ENCODE measurements at places on chromosomes 2 and 18.

GRCh38 chr18:31920277-31920676, 22.7 kb downstream of the TRAPPC8 start:
- no peak for DNase-seq
- no peak overlapping the region for H3K27ac ChIP-seq
- H3K4me3 ChIP-seq = no peak overlapping the region

DNA sequence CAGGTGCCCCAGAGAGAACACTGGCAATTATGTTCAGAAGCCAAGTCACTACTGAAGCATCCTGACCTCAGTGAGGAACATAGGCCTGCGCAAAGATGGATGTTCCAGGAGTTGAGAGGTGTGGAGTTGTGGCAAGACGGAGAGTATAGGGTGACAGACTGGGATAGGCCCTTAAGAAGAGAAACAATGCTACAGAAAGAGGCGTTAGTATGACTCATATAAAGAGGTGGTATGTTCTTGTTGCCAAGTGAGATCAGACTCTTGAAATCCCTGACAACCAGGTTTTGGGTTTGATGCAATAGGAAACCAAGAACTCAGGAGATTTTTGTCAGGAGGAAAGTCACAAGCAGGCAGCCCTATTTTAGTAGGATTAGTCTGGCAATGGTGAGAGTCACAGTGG, 185.6 kb downstream of the RIT2 start:
- no peaks in the 10 kb centered on the region for H3K27me3 ChIP-seq
- H3K4me1 ChIP-seq = no peaks in the 10 kb centered on the region
- no peak for DNase-seq

DNA sequence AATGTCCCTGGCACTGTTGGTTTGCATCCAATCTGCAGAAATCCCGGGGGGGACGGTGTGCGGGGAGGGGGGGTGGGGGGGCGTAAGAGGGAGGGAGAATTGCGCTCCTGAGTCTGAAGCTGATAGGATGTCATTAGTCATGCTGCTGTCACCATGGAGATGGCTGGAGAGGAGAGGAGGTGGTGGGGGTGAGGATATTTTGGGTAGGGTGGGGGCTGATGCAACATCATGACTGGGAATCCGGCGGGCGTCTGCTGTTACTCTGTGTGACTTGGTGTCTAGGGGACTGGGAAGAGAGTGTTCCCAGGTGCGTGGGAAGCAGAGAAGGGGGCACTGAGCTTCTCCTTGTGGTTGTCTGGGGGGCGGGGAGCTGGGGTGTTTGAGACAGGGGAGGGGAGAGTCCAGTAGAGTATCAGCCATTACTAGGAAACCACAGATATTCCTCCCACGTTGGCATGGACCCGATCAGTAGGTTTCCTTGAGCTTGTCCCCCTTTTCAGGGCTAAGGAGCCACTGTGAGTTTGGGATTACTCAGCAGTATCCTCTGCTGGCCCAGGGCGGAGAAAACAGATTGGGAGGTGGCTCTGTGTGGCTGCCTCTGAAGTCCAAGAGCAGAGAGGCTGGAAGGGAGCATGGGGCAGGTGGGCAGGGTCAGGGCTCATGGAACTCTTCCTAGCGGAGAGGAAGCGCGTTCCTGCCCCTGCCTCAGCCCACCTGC, 18.9 kb downstream of the TET3 start:
- H3K4me1 ChIP-seq = peaks cover 11% of the 10 kb centered on the region
- DNase-seq = no peak
- no peaks in the 10 kb centered on the region for H3K27me3 ChIP-seq
- H3K36me3 ChIP-seq = peaks cover 3% of the 10 kb centered on the region

- no peak for DNase-seq
- peaks cover 4% of the 10 kb centered on the region for H3K27me3 ChIP-seq
- no peaks in the 10 kb centered on the region for H3K4me1 ChIP-seq
- no peak overlapping the region for H3K27ac ChIP-seq
Measured at GRCh38 chr2:66445925-66446871, 11.3 kb downstream of the MEIS1 start.

DNA sequence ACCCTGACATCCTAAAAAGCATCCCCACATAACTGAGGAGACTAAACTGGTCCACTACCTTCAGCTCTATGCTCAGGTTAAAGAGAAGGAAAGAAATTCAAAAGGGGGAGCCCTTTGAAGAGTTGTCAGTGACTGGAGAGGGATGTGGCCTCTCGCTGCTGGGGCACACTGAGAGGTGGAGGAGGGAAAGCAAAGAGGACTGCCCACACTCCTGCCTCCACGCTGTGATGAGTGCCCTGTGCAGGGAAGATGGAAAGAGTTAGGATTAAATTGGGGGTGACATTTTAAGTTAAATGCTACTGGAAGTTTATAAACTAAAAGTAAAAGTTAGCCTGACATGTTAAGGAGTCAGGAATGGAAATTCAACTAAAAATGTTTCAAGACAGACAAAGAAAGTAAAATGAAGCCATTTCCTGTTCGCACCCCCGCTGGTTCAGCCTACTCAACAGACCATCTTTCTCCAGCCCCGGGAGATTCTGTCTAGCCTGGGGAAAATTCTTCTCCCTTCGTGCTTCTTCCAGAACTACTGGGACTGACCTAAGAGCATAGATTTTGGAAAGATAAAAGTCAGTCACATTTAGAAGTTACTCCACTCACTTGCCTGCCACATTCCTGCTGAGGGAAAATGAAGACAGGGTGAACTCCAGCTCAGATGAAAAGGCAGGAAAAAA, 17.8 kb upstream of the INO80C start:
- no peak overlapping the region for H3K27ac ChIP-seq
- H3K4me3 ChIP-seq = no peak overlapping the region
- H3K36me3 ChIP-seq = no peaks in the 10 kb centered on the region

- no peak overlapping the region for H3K4me3 ChIP-seq
- no peak overlapping the region for H3K27ac ChIP-seq
- peaks cover 4% of the 10 kb centered on the region for H3K27me3 ChIP-seq
- no peak for DNase-seq
- no peaks in the 10 kb centered on the region for H3K4me1 ChIP-seq
- peaks cover 9% of the 10 kb centered on the region for H3K36me3 ChIP-seq
Measured at GRCh38 chr2:71153585-71154224, 23.3 kb downstream of the MPHOSPH10 start.

- H3K36me3 ChIP-seq = no peaks in the 10 kb centered on the region
- no peak for DNase-seq
- no peak overlapping the region for H3K4me3 ChIP-seq
- H3K27me3 ChIP-seq = no peaks in the 10 kb centered on the region
- H3K4me1 ChIP-seq = no peaks in the 10 kb centered on the region
- H3K27ac ChIP-seq = no peak overlapping the region
Measured at GRCh38 chr18:53305461-53305860, 919.0 kb downstream of the MBD2 start.

DNA sequence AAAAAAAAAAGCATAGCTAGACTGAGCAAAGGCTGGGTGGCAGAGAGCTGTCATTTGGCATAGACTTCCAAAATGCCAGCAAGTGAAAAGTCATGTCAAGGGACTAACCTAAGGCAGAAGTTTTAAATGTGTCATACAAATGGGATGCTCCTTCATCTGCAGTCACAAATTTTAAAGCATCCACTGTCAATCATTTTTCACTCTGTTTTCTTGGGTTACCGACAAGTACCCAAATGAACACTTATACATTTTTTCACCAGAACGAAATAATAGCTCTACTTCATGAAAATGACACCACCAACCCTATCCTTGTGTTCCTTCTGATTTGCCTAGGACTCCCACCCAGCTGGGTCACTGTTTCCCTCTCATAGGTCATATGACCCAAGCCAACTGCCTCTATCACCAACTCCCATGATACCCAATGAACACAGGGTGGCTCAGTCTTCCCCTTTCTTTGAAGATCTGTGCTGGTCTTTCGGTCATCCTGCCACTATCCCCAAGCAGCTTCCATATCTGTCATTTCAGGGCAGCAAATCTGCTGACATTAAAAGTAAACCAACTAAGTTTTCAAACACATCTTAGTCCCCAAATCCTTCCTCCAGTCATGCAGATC, 21.5 kb downstream of the KLF7 start:
- DNase-seq = no peak
- peak overlapping the region; percentile 81 for H3K27ac ChIP-seq
- H3K27me3 ChIP-seq = no peaks in the 10 kb centered on the region
- H3K36me3 ChIP-seq = no peaks in the 10 kb centered on the region

GRCh38 chr2:123839326-123839725, 185.8 kb upstream of the CNTNAP5 start:
- H3K4me3 ChIP-seq = no peak overlapping the region
- H3K27me3 ChIP-seq = no peaks in the 10 kb centered on the region
- no peaks in the 10 kb centered on the region for H3K36me3 ChIP-seq
- no peak overlapping the region for H3K27ac ChIP-seq
- DNase-seq = no peak

DNA sequence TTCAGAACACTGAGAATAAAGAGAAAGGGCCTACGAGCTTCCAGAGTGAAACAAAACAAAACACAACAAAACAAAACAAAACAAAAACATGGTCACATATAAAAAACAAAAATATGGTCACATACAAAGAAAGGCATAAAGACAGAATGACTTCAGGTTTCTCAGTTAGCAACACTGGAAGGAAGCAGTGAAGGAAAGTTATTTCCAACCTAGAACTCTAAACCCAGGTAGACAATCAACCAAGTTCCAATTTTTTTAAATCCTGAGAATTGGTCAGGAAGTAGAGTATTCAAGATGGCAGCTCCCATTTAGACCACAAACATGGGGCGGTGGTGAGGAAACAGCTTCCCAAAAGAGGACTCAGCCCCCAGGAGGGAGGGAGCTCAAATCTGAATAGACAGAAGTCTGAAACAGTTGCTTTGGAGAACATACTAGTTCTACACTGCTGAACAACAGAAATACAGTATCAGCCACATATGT, 9.1 kb downstream of the DRC1 start:
- peaks cover 4% of the 10 kb centered on the region for H3K27me3 ChIP-seq
- no peak for DNase-seq
- no peaks in the 10 kb centered on the region for H3K36me3 ChIP-seq
- no peak overlapping the region for H3K27ac ChIP-seq
- H3K4me3 ChIP-seq = no peak overlapping the region
- H3K4me1 ChIP-seq = no peaks in the 10 kb centered on the region

- peak overlapping the region; percentile 83 for H3K4me3 ChIP-seq
- peaks cover 8% of the 10 kb centered on the region for H3K4me1 ChIP-seq
- peak overlapping the region; percentile 89 for H3K27ac ChIP-seq
- no peak for DNase-seq
- no peaks in the 10 kb centered on the region for H3K36me3 ChIP-seq
Measured at GRCh38 chr2:36965751-36966369, 476 bp downstream of the STRN start.

DNA sequence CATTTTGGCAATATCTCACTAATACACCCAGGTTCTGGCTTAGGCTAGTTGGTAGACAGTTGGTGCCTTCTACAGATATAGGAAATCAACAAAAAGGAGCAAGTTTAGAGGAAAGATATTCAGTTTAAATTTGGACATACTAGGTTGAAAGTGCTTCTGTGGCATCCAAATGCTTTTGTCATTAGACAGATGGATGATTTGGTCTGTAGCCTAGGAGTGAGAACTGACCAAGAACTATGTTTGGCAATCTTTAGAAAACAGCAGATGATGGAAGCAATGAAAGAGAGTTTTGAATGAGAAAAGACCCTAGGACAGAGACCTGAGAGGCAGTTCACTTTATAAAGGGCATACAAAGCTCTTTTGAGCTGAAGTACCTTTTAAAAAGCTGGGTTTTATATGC, 201.3 kb upstream of the FSHR start:
- no peaks in the 10 kb centered on the region for H3K27me3 ChIP-seq
- no peak overlapping the region for H3K27ac ChIP-seq
- no peak overlapping the region for H3K4me3 ChIP-seq
- no peaks in the 10 kb centered on the region for H3K36me3 ChIP-seq
- no peaks in the 10 kb centered on the region for H3K4me1 ChIP-seq

GRCh38 chr2:177688844-177689243, 296.3 kb downstream of the AGPS start:
- H3K4me3 ChIP-seq = no peak overlapping the region
- H3K36me3 ChIP-seq = no peaks in the 10 kb centered on the region
- no peak overlapping the region for H3K27ac ChIP-seq
- H3K4me1 ChIP-seq = no peaks in the 10 kb centered on the region

DNA sequence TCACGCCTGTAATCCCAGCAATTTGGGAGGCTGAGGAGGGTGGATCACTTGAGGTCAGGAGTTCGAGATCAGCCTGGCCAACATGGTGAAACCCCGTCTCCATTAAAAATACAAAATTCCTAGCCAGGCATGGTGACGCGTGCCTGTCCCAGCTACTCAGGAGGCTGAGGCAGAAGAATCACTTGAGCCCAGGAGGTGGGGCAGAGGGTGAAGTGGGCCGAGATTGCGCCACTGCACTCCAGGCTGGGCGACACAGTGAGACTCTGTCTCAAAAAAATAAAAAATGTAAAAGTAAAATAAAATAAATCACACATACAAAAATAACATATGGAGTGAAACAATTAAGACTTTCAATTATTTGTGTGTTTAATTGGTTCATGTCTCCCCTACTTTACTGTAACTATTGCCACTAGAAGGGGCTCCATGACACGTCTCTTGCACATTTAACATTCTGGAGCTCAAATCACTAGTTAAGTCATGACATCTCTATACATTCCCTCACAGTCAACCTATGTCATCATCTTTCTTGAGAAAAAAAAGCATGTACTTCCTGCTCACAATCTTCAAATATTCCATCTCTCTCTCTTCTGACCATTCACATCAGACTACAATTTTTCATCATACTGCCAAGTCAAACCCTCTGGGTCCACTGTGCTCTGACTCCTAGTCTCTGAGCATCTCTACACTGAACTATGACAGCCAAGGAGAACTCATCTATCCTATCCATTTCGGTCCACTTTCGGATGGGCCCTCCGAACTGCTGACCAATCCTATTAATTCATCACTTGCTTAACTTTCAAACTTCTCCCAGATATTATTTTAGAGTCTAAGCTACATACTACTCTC, 6.7 kb downstream of the GFPT1 start:
- H3K4me1 ChIP-seq = peaks cover 2% of the 10 kb centered on the region
- no peak overlapping the region for H3K27ac ChIP-seq
- no peak overlapping the region for H3K4me3 ChIP-seq
- H3K36me3 ChIP-seq = no peaks in the 10 kb centered on the region
- no peaks in the 10 kb centered on the region for H3K27me3 ChIP-seq
- DNase-seq = no peak

DNA sequence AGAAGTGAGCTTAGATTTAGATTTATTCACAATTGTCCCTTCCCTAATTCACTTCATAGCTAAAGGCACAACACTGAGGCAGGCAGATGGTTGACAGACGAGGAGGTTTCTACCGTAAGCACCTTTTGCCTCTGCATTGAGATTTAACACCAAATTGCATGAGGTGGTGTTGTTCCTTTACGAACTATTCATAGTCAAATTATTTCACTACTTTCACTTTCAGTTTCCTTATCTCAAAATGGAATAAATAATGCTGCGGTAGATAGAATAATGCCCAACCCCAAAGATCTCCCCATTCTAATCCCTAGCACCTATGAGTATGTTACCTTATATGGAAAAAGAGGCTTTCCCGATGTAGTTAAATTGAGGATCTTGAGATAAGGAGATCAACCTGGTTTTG, 58.9 kb upstream of the LINC00305 start:
- H3K27me3 ChIP-seq = no peaks in the 10 kb centered on the region
- H3K27ac ChIP-seq = no peak overlapping the region
- H3K4me1 ChIP-seq = no peaks in the 10 kb centered on the region
- no peaks in the 10 kb centered on the region for H3K36me3 ChIP-seq

- DNase-seq = no peak
- H3K4me3 ChIP-seq = no peak overlapping the region
- no peaks in the 10 kb centered on the region for H3K36me3 ChIP-seq
- no peak overlapping the region for H3K27ac ChIP-seq
- no peaks in the 10 kb centered on the region for H3K27me3 ChIP-seq
Measured at GRCh38 chr18:70207181-70207580, 1.7 kb upstream of the RTTN start.

Measured in effector memory CD4-positive, alpha-beta T cell (primary cell).